NCI-H1048 (cell line): ENCODE measurements at places on chromosomes 2 and 18.

- no peak for DNase-seq
Measured at GRCh38 chr2:75389271-75389670, 171.5 kb downstream of the EVA1A start.

DNA sequence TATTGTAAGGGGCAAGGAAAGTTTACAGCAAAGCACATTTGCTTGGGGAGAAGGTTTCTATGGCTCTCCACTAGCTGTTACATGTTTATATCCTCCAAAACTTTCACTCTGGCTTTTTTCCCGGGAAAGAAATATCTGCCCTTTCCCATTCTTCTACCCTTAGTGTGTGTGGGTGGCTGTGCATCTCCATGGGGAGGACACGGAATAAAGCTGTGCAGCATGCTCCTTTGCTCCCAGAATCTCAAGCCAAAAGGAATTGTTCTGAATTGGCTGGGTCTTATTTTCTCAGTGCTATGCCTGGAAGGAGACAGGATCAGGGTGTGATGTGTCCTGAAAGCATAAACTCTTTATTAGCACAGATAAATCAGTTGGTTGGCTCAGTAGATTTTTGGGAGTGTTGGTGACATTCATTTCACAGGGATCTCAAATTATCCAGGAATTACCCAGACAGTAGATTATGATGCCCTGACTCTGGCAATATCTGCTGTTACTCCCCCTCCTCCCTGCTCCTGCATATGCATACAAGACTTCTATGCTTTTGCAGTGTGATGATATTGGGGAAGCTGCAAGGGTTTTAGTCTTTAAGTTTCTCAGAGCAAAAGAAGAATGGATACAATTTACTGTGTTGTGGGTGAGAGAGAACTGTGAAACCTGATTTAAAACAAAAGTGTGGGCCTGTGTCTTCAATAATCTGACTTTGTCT lies 63.1 kb downstream of the PARD3B start:
- DNase-seq: no peak

DNA sequence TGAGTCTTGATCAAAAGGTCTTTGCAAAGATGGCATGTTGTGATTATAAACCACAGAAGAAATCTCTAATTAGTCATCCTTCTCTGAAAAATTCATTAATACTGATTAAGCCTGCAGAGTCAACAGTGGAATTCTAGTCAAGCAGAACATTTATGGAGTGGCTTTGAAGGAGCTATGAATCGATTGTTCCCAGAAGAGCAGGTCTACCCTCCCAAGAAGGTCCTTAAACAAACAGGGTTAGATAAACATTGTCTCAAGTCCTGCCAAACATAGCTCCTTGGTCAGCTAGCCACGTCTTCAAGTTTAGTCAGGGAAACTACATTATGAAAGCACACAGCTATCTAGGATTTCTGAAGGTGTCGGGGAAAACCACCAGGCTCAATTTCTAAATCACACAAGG lies 88.9 kb downstream of the ITGA4 start:
- no peak for DNase-seq

DNA sequence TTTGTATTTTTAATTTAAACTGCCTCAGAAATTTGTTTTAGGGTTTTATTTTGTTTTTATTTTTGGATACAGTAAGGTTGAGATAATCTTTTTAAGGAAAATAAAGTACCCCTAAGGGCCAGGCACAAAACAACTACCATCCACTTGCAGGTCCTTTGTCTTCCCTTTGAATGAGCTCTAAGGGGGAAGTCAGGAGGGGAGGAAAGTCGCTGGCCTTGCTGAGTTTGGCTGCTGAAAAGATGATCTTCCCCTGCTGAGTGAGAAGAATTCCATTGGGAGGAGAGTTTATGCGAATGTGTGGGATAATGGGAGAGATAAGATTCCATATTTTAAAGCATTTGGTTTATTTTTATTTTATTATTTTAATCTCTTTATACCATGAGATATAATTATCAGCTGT lies 100.7 kb downstream of the ARHGAP15 start:
- no peak for DNase-seq

DNA sequence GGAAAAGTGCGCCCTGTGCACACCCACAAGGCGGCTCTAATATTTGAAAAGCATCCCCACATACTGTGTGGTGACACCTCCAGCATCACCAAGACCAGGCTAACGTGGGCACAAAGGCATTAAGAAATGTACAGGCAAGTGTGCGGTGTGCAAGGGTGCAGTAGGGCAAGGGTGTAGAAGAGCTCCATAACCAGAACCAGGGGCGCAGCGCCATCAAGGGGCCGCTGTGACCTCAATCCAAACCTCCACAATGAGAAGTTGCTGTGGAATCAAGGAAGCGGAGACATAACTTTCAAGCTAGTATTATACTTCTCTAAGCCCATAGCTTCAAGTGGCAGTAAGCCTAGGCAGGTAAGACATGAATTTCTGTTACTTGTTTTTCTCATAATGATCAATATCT lies 13.0 kb downstream of the L3MBTL4 start:
- no peak for DNase-seq
